ENCODE measurements at places on chromosomes 4 and X. TPM values are rescaled to one million over a fixed set of nuclear protein-coding genes. Genes with fewer than 3 reads are reported as not detected.

MAGEA11 gene
- total RNA-seq, result not detected

IDH3G gene
- 62.7 TPM for total RNA-seq

CT45A10 gene
- total RNA-seq, result not detected

TREX2 gene
- 1.7 TPM for total RNA-seq

GRCh38 chrX:43949669-43950068 is 23.5 kb downstream of the NDP start:
- peak; percentile 17 for DNase-seq

DNA sequence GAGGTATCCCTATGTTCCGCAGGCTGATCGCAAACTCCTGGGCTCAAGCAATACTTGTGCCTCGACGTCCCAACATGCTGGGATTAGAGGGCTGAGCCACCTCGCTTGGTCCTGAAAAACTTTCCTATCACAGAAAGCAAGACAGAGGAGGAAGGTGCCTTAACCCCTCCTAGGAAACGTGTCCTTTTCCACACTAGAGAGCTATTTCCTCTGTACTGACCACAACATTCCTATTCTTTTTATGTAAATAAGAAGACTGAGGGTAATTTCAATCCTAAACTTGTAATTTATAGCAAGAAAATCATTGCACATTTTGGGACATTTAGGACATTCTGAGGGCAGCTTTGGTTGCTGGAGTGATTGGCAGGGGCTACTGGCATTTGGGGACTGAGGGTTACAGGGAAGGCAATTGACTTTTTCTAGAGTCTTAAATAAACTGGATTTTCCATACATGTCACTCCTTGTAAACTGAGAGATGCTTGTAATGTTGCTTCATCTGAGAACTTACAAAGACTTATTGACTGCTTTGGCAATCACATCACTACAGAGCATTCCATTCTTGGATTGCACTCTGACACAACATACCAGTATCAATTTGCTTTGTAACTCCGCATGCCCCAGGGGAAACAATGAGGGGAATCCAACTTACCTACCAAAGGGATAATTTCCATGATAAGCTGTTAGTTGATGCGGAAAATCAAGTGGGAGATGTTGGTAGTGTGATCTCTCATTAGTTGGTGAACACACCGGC is 15.6 kb downstream of the XAGE3 start:
- no peak for DNase-seq

- DNase-seq, result peak; percentile 45
These were observed 8.5 kb upstream of the AKAP17A start for GRCh38 chrX:1582686-1583437.

- no peak for DNase-seq
These were observed 36.5 kb downstream of the PLK4 start for GRCh38 chr4:127917151-127917550.

- DNase-seq, result no peak
These were observed 26.0 kb downstream of the CAPN6 start for GRCh38 chrX:111244235-111244750.

GRCh38 chrX:21691512-21692018 is 33.4 kb upstream of the KLHL34 start:
- DNase-seq, result no peak

DNA sequence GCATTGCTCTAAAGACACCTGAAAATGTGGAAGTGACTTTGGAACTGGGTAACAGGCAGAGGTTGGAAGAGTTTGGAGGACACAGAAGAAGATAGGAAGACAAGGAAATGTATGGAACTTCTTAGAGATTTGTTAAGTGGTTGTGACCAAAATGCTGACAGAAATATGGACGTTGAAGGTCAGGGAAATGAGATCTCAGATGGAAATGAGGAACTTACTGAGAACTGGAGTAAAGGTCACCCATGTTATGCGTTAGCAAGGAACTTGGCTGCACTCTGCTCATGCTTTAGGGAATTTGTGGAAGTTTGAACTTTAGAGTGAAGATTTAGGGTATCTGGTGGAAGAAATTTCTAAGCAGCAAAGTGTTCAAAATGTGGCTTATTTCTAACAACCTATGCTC is 99.4 kb downstream of the FAM13A start:
- no peak for DNase-seq

Measured in activated T-cell treated with anti-CD3 and anti-CD28 coated beads, Interleukin-2, amount 50 U/mL, for 4 hours (primary cell).